Effector memory CD4-positive, alpha-beta T cell (primary cell): ENCODE measurements at places on chromosomes 5 and 9.

- no peak for DNase-seq
These were observed 29.5 kb downstream of the SURF6 start for GRCh38 chr9:133306242-133307204.

- DNase-seq: no peak
These were observed 505.5 kb downstream of the CTNND2 start for GRCh38 chr5:11398728-11399127.

DNA sequence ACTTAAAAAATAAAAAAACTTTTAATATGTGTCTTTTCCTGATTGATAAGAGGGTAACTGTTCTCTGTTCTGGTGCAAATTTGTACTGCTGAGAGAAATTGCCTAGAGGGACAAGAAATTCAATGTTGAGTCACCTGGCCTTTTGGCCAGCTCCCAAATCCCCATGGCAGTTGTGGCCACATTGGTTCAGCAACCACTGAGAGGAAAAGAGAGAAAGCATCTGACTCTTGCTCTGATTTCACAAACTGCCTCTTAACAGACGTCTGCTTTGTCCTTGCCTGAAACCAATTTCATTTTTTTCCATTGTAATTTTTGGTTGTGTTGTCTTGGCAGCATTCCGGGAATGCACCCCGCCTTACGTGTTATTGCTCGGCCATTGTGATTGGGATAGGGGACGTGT, 42.4 kb downstream of the NTRK2 start:
- no peak for DNase-seq

- no peak for DNase-seq
These were observed 30.4 kb upstream of the NDFIP1 start for GRCh38 chr5:142078221-142078620.

DNA sequence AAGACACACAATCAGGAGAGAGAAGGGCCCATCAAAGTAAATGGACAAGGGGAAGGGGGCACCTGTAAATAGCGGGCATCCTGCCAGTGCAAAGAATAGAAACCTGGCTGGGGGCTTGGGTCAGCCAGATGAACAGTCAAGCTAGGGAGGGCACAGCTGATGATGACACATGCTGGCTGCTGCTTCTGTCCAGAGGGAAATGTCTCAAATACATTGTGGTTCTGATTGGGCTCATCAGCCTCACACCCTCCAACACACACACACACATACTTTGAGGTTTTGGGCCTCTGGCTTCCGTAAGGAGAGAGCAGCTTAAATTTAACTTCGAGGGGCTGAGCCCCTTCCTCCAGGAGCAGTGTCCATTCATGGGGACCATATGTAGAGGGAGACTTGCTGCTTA, 27.6 kb upstream of the SPATA31E1 start:
- no peak for DNase-seq

DNA sequence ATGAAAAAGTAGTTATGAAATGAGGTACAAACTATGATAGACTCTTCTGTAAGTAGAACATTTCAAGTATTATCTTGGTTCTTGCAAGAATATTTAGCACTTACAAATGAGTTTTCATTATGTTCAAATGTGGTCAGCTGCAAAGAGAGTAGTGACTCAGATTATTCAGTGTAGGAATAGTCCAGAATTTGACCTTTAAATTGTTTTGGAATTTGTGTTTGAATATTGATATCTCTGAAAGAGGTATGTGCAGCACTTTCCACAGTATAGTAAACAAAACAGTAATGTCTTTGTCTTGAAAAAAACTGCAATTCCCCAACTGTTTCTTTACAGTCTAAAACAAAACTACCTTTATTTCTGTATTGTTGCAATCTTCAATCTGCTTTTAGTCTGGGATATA, 56.1 kb downstream of the WDR70 start:
- DNase-seq: no peak

GRCh38 chr5:90344689-90345088, 64.9 kb downstream of the CETN3 start:
- DNase-seq: no peak
